Fibroblast of skin of right biceps (primary cell): ENCODE measurements at places on chromosomes 3 and 15.

DNA sequence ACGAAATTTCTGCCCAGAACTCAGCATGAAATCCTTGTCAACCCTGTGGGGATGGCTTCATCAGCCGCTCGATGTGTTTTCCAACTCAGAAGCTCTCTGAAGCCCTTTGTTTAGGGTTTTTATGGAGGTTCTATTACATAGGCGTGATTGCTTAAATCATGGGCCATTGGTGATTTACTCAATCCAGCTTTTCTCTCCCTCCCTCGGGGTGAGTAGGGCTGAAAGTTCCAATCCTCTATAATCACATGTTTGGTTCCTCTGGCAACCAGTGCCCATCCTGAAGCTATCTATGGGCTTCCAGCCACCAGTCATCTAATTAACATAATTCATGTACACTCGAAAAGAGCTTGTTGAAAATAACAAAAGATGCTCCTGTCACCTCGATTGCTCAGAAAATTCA lies 51.6 kb downstream of the GATM start:
- no peak for DNase-seq

- DNase-seq = no peak
These were observed 48.2 kb downstream of the ITGB5 start for GRCh38 chr3:124838963-124839362.

DNA sequence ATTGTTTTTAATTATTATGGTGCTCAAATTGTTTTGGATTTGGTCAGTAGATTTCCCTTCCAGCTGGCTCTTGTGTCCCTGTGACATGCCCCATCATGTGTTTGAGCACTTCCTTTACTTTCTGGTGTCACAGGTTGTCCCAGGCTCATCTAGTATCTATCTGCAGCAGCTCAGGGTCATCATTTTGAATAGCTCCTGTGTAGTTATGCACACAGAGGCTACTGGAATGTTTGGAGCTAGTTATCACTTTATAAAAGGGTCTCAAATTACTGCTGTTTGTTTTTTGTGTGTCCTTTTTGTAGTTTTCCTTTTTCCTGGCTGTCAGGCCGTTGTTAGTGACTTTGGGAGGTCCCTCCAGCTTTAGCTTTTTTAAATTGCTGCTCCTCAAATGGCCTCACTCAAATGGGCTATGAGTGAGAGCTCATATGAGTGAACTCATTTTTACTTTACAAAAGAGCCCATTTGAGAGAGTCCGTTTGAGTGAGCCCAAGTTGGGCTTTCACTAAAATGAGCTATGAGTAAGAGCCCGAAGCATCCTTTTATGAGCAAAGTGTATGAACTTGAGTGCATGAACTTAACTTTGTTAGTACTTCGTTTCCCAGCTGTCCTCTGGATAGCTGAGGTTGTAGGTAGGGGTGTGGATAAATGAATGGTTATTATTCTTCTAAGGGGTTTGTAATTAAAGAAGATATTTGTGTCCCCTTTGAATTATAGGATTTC lies 43.8 kb downstream of the SQOR start:
- no peak for DNase-seq

DNA sequence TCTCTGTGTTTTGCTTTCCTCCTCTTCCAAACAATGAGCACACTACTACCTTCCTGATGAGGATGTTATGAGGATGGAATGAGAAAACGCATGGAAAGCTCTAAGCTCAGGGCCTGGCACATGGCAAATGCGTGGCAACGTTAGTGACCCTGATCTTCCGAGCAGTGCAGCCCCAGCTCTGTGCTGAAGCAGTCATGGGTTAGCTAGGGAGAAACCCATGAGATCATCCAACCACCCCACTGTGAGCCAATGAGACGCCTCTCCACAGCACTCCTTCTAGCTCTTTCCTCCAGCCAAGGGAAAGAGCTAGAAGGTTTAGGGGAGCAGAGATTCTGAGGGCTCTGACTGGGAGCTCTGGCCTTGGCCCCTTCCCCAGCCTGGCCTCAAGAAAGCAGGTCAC lies 4.5 kb downstream of the CPN2 start:
- DNase-seq = no peak

DNA sequence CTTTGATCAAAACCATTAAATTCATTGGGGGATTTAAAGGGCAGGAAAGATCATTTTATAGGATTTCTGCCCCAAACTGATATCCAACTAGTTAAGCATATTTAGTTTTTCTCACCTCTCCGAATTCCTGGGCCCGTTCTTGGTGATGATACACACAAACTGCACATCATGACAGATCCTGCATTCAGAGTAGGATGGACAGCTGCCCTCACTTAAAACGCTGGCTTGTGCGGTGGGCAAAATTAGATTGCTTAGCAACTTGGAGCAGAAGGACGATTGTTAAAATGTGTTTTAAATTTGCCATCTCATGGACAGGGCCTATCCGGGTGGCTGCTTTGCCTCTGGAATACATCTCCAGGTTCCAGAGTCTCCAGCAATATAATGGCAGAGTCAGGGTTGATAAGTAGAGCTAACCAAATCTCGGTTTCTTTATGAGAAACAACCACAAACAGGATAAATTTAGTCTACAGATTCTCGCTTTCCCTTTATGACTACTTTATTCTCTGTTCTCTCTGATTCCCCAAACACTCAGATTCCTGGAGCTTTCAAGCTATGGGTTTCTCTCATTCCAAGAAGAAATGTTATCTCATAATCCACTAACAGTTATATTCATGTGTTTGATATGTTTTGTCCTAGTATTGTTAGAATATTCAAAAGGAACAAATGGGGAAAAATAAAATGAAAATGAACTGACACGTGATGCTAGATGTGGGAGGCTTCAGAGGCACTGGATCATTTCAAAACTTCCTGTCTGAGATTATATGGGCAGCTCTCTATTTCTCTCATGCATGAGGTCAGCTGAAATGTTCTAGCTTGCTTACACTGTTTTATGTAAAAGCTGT lies 1014.1 kb upstream of the SEMA6D start:
- no peak for DNase-seq

GRCh38 chr3:105014631-105015030 lies 352.1 kb upstream of the ALCAM start:
- peak; percentile 1 for DNase-seq

GRCh38 chr3:176623468-176624150 lies 573.7 kb downstream of the TBL1XR1 start:
- DNase-seq = no peak

DNA sequence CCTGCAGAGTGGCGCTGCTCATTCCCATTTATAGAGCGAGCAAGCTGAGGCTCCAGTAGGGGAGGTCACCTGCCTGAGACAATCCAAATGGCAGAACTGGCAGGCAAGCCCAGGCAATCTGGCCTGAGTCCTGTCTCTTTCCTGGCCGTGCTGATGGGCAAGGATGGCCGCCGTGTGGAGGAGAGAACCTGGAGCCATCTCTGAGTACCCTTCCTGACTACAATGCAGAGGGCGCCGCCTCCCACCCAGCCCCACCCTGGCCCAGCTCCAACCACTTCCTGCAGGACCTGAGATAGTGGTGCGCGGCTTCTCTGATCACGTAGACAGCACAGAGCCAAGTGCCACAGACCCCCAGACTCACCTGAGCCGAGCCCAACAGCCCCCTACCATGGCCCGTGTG lies 7.0 kb downstream of the TLR9 start:
- DNase-seq = no peak

- peak; percentile 76 for DNase-seq
These were observed 271.4 kb upstream of the RARB start for GRCh38 chr3:25156626-25157025.

DNA sequence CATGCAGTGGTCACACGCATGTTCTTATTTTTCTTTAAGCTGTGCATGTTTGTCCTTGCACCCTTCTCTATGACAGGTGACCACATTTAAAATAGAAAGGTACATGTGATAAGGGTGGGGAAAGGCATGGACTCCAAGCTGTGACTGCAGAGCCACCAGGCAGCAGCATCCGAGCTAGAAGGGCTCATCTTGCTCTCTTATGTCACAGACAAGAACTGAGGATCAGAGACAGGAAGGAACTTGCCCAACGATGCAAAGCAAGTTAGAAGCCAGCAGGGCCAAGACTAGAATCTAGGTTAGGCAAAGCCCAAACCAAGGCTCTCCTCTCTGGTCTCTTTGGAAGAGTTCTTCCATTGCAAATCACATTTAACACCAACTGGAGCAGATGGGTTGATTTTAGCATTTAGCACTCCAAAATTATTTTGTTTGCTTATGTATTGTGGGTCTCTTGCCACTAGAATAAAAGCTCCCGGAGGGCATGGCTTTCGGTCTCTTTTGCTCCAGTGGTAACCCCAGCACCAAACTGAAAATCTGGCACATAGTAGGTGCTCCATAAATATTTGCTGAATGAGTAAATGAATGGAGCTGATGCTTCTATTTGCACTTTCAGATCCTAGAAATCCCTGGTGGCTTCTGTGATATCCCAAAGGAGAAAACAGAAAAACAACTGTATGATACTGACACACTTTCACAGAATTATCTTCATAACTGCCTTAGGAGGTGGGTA lies 84.3 kb downstream of the IQSEC1 start:
- DNase-seq = no peak

- peak; percentile 58 for DNase-seq
These were observed 130.1 kb upstream of the PRICKLE2 start for GRCh38 chr3:64355401-64355807.

- peak; percentile 44 for DNase-seq
These were observed 32.2 kb upstream of the TRH start for GRCh38 chr3:129942296-129942695.

DNA sequence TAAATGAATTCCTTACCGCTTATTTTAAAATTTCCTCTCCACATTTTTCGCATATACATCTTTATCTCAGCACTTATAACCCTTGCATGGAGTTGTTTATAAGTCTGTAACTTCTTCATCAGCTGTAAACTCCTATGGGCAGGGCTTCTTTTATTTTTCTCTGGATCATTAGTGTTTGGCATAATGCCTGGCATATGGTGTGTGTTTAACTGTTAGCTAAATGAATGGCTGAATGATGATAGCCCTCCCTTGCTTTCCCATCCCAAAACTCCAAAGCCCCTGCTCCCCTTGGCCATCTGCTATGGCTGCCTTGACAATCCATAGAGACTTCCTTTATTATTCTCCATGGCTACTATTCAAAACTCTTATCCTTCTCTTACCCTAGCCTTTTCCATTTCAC lies 48.1 kb upstream of the SEMA6D start:
- no peak for DNase-seq

- DNase-seq = no peak
These were observed 3.0 kb upstream of the LPP start for GRCh38 chr3:188150982-188151381.

DNA sequence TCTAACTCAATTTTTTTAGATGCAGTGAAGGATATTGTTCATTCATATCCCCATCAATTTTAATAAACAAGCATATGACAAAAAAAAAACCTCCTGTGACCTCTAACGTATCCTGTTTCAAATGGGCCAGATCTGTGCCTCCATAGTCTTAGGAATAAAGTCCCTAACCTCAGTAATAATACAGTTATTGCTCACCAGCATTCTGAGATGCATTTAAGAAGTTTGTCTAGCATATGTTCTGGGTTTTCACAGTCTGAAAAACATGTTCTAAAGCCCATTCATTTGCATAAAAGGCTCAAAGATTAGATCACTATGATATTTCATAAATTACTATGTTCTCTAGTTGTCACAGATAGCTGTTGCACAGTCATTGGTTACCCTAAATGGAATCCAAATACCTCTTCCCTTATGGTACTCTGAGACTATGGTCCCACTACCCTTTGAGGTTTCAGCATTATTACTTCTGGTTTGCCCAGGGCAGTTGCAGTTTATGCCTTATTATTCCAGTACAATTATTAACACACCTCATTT lies 190.1 kb downstream of the ZIC4 start:
- no peak for DNase-seq

DNA sequence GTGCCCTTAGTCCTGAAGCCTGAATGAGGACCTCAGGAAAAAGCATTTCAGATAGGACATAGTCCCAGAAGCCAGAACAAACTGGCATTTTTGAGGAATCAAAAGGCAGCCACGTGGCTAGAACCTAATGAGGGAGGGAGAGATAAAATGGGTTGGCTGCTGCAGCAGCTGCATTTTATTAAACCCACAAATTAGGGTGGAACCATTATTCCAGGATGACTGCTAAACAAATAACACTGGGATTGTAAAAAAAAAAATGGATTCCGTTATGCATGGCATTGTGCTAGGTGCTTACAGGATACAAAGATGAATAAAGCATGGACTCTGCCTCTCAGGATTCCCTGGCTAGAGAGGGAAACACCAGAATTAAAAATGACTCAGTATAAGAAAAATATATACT lies 141.5 kb downstream of the SATB1 start:
- DNase-seq = no peak

GRCh38 chr3:74614107-74614967 lies at the start of gene CNTN3:
Gene CNTN3, minus strand, starts transcription at chr3:74614659. Its CDS starts 93,547 bp downstream, at chr3:74521112.
- peak; percentile 73 for DNase-seq

GRCh38 chr3:127545216-127545615 lies 45.3 kb downstream of the TPRA1 start:
- DNase-seq = no peak

DNA sequence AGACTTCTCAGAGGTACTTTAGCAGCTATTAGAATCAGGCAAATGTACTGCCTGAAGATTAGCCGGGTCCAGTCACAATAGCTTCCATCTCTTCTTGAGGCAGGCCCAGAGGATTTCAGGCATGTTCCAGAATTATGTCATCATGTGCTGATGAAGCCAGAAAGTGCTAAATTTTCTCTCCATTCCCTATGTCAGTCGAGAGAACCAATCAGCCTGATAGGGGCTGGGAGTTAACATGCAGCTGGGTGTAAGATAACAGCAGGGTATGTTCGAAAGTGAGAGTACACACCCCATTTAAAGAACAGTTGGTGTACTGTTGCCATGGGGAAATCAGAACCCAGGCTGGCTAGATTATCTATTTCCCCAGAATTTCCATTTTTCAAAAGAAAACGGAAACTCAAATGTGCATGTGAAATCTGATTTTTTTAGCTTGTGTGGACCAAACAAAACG lies 48.7 kb downstream of the MYH15 start:
- peak; percentile 22 for DNase-seq

GRCh38 chr3:7812490-7812889 lies 689.1 kb upstream of the LMCD1 start:
- DNase-seq = no peak

GRCh38 chr15:60745469-60746061 lies 266.6 kb upstream of the ICE2 start:
- peak; percentile 85 for DNase-seq

- no peak for DNase-seq
These were observed 30.7 kb upstream of the CHRNB4 start for GRCh38 chr15:78671626-78672211.

- DNase-seq = no peak
These were observed 13.2 kb upstream of the TIPARP start for GRCh38 chr3:156661155-156661554.
